Activated CD4-positive, alpha-beta memory T cell treated with anti-CD3 and anti-CD28 coated beads, Interleukin-2, amount 10 ng/mL, durations not matched to agents 7 days and 5 days (primary cell): ENCODE measurements at places on chromosomes 1 and 21. TPM values are rescaled to one million over a fixed set of nuclear protein-coding genes. Genes with fewer than 3 reads are reported as not detected.

C2CD4D gene
- total RNA-seq, result 3.7 TPM

PLCH2 gene
- 32.7 TPM for total RNA-seq

DNA sequence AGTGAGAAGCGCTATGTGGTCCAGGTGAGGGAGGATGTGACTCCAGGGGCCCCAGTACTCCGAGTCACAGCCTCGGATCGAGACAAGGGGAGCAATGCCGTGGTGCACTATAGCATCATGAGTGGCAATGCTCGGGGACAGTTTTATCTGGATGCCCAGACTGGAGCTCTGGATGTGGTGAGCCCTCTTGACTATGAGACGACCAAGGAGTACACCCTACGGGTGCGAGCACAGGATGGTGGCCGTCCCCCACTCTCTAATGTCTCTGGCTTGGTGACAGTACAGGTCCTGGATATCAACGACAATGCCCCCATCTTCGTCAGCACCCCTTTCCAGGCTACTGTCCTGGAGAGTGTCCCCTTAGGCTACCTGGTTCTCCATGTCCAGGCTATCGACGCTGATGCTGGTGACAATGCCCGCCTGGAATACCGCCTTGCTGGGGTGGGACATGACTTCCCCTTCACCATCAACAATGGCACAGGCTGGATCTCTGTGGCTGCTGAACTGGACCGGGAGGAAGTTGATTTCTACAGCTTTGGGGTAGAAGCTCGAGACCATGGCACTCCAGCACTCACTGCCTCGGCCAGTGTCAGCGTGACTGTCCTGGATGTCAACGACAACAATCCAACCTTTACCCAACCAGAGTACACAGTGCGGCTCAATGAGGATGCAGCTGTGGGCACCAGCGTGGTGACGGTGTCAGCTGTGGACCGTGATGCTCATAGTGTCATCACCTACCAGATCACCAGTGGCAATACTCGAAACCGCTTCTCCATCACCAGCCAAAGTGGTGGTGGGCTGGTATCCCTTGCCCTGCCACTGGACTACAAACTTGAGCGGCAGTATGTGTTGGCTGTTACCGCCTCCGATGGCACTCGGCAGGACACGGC, 2.2 kb downstream of the CELSR2 start:
- no peak for DNase-seq
- H3K4me1 ChIP-seq, result peaks cover 6% of the 10 kb centered on the region
- no peak overlapping the region for H3K27ac ChIP-seq
- H3K4me3 ChIP-seq, result peak overlapping the region; percentile 4

DNA sequence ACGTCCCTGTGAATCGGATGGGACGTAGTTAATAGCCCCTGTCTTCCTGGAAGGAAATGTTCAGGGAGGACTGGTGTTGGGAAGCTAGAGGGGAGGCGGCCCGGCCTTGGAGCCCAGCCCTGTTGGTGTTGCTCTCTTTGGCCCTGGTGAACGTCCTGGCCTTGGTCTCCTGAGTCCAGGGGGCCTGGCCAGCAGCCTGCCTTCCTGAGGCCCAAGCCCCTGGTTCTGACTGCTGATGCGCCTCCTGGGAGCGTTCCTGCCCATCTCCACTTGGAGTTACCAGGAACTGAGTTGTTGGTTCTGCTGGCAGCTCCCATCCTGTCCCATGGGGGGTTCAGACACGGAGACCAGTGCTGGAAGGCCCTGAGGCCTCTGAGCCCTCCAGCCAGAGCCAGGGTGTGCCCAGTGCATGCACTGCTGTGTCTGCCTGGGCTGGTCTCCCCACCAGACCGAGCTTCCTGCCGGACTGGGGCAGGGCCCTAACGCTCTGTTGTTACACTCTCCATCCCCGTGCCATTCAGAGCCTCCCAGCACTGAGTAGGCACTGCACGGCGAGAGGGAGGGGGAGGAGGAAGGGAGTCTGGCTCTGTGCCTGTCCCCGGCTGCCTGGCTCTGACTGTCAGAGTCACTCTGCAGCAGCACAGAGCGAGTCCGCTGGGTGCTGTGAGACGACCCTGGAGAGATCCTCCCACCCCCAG, 382.5 kb upstream of the VAMP3 start:
- no peaks in the 10 kb centered on the region for H3K27me3 ChIP-seq
- no peak overlapping the region for H3K27ac ChIP-seq
- DNase-seq, result peak; percentile 12
- H3K4me3 ChIP-seq, result no peak overlapping the region
- no peaks in the 10 kb centered on the region for H3K36me3 ChIP-seq

DNA sequence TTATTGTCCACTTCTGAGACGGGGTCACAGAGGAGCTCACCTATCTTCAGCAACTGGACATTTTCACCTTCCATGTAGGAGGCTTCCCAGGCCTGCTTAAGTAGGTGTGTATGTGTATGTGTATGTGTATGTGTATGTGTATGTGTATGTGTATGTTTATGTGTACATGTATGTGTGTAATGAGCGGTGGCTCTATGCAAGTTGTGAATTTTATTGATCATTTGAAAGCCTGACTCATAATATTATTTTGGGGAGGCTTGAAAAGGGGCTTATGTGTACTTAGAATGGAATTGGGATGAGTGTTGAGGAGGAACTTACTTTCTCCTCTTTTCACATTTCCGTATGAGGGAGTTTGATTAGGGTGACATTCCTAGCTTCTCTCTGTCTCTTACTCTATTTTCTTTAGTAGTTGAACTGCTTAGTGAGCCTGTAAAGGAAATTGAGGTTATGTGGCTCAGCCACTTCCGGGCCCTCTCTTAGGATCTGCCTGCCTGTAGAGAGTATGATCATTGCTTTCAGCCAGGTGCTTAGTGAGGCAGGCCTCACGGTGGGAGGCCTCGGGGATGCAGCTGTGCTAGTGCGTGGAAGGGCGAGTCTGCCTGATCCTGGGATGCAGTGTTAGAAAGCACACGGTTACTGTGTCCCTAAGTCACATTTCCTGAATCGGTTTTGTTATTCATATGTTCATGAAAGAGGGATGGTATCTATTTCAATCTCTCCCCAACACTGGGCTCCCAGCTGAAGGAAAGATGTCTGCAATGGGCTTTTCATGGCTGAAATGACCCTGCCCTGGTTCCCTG, 61.0 kb downstream of the IER5 start:
- H3K36me3 ChIP-seq, result peaks cover 3% of the 10 kb centered on the region
- H3K27ac ChIP-seq, result peak overlapping the region; percentile 81
- H3K4me1 ChIP-seq, result peaks cover 58% of the 10 kb centered on the region
- DNase-seq, result peak; percentile 89
- H3K4me3 ChIP-seq, result peak overlapping the region; percentile 18

DNA sequence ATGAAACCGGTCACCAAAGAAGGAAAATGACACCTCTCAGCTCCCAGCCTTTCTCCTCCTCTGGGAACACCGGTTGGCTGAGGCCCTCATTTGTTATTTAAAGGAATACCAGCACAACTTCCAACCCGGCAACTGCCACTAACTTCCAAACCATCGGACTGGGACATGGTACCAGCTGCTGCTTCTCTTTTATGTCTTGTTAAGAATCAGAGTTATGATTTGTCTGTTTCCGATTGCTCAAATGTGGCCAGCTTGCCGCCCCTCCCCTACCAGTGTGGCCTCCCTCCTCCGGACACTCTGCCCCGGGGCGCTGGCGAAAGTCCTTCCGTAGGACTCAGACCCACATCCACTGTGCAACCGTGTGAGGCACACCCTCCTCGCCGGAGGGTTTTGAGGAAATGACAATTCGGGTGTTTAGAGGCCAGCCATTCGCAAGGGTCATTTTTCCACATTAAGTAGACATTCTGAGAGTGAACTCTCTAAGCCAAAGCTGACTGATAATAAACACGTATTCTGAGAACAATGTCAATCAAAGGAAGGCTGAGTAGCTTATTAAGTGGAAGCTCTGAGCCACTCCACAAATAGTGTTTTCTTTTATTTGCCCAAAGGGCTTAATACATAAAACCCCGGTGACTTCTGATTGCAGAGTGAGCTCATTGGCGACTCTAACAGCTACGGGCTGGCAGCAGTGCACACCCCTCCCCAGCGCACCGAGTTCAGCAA, 5.5 kb downstream of the RIPK4 start:
- no peak overlapping the region for H3K4me3 ChIP-seq
- H3K4me1 ChIP-seq, result peaks cover 5% of the 10 kb centered on the region
- no peaks in the 10 kb centered on the region for H3K36me3 ChIP-seq
- no peak overlapping the region for H3K27ac ChIP-seq
- no peak for DNase-seq

DNA sequence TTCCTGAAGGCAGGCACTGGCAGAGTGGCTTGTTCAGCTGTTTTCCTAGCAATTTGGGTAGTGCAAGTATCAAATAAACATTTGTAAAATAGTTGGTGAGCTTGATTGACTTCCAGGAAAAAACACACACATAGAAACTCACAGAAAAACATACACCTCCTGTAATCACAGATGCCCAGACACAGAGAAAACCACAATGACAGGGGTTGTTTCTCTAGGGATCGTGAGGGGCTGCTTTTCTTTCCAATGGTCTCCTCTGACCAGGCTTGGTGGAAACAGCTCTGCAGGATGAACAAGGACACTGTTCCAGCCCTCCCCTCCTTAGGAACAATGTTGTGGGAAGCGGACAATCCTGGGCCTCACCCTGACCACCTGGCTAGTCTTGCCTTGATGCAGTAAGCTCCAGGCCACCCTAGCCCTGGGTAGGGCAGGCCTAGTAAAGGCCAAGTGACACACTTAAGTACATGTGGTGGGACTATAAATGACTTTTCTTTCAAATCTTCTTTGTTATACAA, 142.5 kb upstream of the HMGB4 start:
- no peaks in the 10 kb centered on the region for H3K36me3 ChIP-seq
- no peak overlapping the region for H3K4me3 ChIP-seq
- H3K4me1 ChIP-seq, result no peaks in the 10 kb centered on the region
- H3K27me3 ChIP-seq, result no peaks in the 10 kb centered on the region
- H3K27ac ChIP-seq, result no peak overlapping the region

GRCh38 chr1:85606414-85606800, 25.8 kb downstream of the CCN1 start:
- no peaks in the 10 kb centered on the region for H3K4me1 ChIP-seq
- no peak overlapping the region for H3K27ac ChIP-seq
- H3K27me3 ChIP-seq, result no peaks in the 10 kb centered on the region
- no peaks in the 10 kb centered on the region for H3K36me3 ChIP-seq

DNA sequence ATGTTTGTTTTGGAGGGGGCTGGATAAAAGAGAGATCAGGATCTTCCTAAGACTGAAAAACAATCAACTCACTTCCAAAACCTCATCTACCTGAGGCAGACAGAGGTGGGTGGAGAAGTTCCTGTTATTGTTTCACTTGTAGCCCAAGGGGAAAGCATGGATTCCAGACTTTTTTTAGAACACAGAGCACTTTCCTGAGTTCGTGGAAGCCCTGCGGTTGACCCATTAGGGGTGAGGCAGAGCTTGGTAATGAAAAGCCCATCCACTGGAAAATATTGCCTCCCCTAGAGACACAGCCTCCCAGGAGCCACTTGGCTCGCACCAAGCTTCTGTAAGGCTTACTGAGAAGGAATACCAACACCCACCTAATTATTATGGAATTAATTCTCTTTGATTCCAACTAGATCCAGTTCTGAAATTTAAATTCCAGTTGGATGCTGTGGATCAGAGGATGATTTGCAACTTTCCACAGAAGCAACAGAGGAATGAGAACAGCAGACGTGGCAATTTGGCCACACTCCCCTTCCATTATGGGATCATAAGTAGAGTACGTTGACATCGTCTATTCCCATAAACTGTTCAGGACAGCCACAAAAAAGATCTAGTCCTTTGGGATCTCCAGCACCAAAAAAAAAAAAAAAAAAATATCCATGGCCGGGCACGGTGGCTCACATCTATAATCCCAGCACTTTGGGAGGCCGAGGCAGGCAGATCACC, 4.1 kb upstream of the PEF1 start:
- H3K36me3 ChIP-seq, result peaks cover 4% of the 10 kb centered on the region
- no peak for DNase-seq
- no peak overlapping the region for H3K4me3 ChIP-seq
- H3K27ac ChIP-seq, result no peak overlapping the region
- H3K4me1 ChIP-seq, result peaks cover 29% of the 10 kb centered on the region
